ENCODE measurements at places on chromosomes 5 and 9. TPM values are rescaled to one million over a fixed set of nuclear protein-coding genes. Genes with fewer than 3 reads are reported as not detected.

TMEM174 gene
- not detected for total RNA-seq

DNA sequence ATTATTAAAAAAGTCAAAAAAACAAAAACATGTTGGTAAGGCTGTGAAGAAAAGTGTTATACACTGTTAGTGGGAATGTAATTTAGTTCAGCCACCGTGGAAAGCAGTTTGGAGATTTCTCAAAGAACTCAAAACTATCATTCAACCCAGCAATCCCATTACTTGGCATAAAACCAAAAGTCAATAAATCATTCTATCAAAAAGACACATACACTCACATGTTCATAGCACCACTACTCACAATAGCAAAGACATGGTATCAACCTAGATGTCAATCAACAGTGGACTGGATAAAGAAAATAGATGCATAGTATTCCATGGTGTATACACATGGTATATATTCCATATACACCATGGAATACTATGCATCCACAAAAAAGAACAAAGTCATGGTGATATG is 148.3 kb upstream of the ACOT12 start:
- H3K4me1 ChIP-seq, result no peaks in the 10 kb centered on the region
- H3K27me3 ChIP-seq, result no peaks in the 10 kb centered on the region
- H3K36me3 ChIP-seq, result no peaks in the 10 kb centered on the region

- H3K27ac ChIP-seq, result no peak overlapping the region
- H3K36me3 ChIP-seq, result no peaks in the 10 kb centered on the region
- no peaks in the 10 kb centered on the region for H3K4me1 ChIP-seq
- no peak for DNase-seq
- no peaks in the 10 kb centered on the region for H3K27me3 ChIP-seq
- H3K4me3 ChIP-seq, result no peak overlapping the region
These were observed 52.7 kb downstream of the NDST1 start for GRCh38 chr5:150560401-150561191.

- no peak overlapping the region for H3K27ac ChIP-seq
- H3K4me3 ChIP-seq, result no peak overlapping the region
- DNase-seq, result no peak
- H3K4me1 ChIP-seq, result no peaks in the 10 kb centered on the region
- H3K27me3 ChIP-seq, result no peaks in the 10 kb centered on the region
These were observed 17.1 kb upstream of the CDC23 start for GRCh38 chr5:138230261-138230660.

All from vagina (tissue), 2 donors.